BE2C (cell line): ENCODE measurements at places on chromosomes 7 and 10.

- DNase-seq: no peak
Measured at GRCh38 chr10:109451879-109452278, 471.4 kb downstream of the XPNPEP1 start.

DNA sequence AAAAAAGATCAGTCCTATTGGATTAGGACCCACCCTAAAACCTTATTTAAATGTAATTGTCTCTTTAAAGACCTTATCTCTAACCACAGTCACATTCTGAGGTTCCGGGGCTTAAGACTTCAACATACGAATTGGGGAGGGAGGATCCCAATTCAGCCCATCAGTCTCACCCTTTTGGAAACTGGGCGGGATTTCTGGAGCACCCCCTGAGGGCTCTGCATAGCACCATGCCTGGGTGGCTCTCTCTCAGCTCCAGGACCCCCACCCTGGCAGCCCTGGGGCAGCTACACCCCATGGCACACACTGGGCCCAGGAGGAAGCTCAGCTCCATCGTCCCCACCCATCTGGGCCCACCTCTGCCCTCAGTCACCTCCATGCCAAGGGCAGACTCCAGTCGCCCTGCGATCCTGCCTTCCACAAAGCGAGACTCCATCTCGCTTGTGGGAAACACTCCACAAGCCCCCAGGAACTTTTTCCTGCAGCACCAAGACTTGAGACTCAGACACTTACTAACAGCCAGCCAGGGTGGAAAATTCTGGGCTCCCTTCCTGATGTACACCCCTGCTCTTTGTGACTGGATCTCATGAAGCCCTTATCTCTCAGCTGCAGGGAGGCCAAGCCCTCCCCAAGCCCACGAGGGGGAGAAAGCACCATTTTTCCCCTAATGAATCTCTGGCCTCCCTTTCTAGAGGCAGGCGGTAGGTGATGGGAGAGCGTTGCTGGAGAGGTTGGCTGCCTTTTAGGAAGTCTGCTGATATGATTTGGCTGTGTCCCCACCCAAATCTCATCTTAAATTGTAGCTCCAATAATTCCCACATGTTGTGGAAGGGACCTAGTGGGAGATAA lies 90.8 kb upstream of the KDM7A start:
- DNase-seq: no peak

DNA sequence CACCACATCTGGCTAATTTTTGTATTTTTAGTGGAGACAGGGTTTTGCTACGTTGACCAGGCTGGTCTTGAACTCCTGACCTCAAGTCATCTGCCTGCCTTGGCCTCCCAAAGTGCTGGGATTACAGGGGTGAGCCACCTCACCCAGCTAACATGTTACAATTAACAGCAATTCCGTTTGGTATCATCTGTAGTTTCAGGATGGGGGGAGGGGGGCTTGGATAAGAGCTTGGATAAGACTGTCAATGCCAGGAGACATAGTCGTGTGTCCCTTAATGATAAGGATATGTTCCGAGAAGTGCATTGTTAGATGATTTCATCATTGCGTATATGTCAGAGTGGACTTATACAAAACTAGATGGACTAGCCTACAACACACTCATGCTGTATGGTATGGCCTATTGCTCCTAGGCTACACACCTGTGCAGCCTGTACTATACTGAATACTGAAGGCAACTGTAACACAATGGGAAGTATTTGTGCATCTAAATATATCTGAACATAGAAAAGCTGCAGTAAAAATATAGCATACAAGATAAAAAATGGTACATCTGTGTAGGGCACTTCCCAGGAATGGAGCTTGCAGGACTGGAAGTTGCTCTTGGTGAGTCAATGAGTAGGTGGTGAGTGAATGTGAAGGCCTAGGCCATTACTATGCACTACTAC lies 103.9 kb upstream of the TNS3 start:
- no peak for DNase-seq

DNA sequence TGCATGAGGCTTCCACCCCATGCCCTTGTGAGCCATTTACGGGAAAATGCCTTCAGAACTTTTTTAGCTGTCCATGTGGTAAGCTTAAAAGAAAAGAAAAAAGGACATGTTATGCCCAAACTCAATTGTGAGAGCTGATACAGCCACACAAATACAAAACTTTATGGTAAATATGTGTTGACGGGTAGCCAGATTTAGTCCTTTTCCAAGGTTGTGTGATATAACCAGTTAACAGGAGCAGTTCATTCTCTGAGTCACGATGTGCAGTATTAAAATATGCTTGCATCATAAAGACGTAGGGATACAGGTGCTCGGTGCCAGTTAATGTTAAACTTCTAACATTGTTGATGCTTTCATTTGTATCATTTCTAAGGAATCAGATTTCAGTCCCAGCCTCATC lies 350.4 kb downstream of the DNAJB6 start:
- no peak for DNase-seq

- no peak for DNase-seq
Measured at GRCh38 chr7:158391141-158391540, 196.5 kb downstream of the PTPRN2 start.
